ENCODE measurements at places on chromosomes 12 and 14.

DNA sequence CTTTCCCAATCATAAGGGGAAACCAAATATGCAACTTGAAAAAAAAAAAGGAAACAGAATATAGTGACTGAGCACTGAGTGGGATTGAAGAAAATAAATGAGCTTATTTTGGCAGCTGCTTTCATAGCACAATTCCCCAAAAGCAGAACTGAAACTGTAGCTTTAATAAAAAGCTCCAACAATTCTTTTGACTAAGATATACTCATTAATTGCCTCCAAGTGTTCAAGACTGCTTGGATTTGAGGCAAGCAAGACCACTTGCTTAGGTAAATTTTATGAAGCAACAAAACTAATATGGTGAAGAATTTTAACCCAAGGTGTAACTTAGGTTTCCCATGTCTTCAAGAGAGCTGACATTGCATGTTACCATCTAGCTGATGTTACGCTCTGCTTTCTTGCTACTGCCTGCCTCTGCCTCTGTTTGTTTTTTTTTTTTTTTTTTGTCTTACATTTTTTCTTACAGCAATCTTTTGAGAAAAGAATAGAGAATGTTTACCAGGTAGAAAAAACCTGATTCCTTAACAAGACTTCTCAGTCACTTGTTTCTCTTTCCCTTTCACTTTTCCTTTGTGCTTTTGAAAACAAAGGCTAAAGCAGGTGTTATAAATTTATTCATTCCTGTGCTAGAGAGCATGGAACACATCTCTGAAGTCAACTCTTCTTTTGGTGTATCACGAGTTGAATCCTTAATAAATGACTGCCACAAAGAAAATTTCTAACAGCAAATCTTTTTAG lies 134.4 kb downstream of the BCAT1 start:
- DNase-seq = no peak

DNA sequence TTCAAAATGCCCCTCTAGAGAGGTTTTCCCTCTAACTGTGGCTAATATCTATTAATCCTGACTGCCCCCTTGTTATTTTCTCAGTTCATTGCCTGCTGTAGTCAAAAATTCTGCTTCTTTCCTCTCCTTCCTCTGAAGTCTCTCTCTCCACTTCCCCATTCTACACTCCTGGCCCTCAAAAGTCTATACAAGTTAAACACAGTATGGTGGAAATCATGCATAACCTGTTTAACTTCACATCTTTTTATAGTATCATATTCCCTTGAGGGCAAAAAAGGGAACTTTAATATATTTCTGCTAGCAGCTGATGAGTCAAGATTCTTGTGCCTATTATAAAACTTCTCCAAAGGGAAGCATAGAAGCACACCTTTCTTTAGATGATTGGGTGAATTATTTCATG lies 16.7 kb downstream of the GRIP1 start:
- DNase-seq = no peak

DNA sequence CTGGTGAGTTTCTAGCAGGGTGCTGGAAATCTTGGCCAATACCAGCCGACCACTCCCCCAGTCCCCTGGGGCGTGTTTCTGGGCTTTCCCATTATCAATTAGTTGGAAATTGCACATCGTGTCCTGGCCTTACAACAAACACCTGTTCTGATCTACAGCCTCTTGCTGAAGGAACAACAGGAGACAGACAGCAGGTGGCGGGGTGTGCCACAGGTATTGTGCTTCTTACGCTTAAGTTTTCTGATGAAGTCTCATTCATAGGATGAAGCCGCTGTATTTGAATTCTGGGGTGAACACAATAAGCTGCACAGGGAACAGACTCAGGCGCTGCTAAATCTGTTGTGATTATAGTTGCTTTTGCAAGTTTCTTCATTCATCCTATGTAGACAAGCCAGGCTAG lies 703 bp downstream of the HIGD1C start:
- no peak for DNase-seq

DNA sequence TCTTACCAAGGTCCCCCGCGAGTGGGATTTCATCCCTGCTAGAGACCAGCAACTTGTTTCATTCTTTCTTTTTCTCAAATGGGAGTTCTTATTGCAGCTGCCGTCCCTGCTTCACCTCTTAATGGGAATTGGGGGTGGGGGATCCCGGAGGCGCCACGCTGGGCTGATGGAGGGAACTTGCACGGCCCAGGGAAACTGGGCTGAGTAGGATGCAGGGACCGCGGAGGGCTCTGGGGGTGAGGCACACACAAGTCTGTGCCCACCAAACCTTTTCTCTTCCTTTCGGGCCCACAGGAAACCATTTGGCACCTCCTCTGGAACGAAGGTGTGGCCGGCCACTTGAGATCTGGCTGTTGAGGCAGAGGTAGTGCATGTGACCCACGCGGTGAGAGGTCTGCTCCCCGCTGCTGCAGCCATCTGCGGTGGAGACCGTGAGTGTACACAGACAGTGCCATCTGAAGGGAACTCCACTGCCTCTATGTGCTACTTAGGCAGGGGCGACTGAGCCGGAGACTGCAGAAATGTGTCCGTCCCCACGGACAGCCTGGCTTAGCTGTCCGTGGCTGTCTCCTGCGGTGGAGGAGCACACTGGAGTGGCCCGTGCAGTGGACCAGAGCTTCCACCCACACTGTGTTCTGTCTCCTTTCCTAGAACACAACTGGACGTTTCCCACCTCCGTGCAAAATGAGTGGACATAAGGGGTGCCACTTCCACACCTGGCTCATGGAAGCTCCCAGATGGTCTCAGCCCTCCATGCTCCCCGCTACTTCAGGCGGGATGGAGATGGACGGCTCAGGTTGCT lies 42.1 kb upstream of the TESC start:
- no peak for DNase-seq

DNA sequence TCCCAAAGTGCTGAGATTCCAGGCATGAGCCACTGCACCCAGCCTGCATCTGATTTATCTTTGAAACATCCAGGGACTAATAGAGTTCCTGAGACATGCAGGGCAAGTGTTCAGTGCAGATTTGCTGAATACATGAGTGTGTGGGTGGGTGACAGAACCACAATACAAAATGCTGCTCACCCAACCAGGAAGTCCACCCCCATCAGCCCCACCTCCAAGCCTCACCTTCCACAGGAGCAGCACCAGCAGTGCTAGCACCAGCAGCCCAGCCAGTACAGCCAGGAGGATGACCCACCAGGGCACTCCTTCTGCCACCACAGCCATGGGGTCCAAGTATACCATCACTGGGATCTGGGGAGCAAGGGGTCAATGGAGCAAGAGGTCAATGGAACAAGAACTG lies 20.0 kb downstream of the ITGA7 start:
- peak; percentile 19 for DNase-seq
